ENCODE measurements at places on chromosomes 12 and 14.

DNA sequence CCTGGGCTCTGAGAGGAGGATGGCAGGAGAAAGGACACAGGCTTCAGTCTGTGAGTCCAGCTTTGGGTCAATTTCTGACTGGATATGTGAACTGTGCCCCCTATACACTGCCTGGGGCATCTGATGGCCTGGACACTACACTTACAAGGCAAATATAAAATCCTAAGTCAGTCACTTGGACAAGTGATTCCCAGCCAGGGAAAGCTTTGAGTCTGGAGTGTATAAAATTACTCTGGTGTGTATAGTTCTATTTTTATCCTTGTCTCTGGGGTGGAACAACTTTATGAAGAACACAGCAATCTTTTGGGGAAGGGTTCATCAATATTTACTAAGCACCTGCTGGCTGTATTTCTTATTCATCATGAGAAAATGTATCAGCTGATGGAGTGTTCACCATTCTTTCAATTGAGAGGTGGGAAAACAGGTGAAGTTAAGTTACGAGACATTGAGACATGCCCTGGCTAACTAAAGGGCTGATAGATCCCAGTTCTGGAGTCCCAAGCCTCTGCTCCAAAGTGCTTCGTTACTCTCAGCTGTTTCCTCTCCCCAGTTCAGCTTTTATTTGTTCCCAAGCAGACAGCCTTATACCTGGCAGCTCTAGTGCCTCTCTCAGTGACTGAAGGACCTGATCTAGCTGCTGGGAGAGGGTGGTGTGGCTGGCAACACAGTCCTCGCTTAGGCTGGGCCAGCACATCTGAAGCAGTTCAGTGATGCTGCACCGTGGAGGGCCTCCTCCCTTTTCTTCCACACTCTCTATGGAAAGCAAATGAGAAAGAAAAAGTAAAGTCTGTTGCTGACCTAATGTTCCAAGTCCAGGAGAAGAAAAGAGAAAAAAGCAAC is 30.9 kb downstream of the ZFYVE26 start:
- no peak for DNase-seq

DNA sequence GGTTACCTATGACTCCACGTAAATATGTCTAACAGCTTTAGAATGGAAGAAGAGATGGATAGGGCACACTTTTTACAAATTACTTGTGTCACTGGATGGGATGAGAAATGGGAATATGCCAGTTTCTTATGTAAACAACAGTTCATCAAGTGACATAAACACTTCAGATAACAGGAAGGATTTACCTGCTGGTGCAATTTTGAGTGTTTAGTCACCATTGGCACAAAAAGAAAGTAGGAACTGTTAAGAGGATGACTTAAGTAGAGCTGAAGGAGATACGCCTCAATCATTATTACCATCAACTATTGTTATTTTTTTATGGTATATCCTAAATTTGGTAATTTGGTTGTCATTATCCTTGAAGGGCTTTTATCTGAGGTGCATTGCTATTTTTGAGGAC is 83.2 kb downstream of the RMST start:
- no peak for DNase-seq

DNA sequence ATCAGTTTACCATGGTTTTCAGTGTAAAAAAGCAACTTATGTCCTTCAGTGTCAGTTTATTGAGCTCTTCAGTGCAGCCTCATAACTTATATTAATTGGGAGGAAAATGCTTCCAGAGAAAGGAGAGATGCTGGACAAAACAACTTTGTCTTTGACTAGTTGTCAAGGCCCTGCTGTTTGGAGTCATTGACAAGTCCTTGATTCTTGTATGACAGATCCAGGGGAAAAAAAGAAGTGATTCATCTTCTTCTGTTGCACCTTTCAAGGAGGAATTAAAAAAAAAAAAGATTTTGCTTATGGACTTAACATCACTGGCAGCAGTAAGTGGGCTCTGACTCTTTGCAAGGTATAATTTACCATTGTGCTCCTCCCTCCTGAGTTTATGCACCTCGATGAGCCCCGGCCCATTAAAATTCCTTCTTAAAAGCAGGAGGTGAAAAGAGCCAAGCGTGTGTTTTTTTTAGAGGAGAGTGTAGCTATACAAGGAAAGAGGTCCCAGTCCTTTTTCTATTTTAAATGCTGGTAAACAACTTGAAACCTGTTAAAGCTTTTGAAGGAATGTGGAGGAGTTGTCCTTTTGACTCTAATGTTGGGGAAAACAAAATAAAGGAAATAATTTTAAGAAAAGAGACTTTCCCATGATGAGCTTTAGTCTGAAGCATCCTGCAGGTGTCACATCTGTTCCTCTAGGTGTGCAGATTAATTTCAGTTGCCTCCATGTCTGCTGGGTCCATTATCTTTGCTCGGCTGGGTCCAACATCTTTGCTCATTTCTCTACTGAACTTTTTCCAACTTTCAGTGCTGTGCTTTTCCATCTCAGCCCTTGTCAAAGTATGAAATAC is 431.6 kb downstream of the RAD51B start:
- no peak for DNase-seq

- DNase-seq, result no peak
Measured at GRCh38 chr12:54857406-54857805, 3.1 kb downstream of the MUCL1 start.

DNA sequence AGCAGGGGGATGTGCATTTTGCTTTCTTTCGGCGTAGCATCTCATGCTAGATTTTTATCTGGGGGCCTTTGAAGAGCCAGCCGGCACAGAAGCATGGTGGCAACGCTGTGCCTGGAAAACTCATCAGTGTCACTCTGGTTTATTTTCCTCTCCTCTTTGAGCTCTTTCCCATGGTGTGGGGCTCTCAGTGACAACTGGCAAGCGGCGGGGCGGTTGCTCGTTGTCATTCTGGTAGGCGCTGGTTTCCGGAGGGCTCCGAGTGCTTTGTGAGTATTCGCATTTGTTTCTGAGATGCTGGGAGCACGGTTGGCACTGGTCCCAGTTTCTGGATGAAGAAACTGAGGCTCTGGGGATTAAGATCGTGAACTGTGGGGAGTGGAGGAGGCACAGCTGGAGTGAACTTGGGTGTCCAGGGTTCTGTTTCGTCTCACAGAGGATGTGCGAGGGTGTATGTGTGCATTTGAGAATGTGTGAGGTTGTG is 23.3 kb downstream of the TPCN1 start:
- DNase-seq, result no peak

DNA sequence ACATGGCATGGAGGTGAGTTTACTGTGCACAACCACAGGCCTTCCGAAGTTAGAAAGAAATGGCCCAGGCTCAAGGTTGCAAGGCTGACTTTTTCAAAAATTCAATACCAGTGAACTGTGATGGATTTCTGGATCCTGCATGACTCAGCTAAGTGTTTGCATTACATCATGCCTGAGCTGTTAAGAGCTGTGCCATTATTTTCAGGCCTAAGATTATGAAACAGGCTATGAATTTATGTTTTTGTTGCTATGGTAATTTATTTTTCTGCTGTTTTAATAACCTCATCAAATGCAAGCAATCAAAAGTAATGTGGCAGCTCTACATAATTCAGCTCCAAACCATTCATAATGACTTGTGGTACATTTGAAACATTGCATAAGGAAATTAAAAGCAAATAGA is 457.7 kb upstream of the TMEM132C start:
- no peak for DNase-seq

DNA sequence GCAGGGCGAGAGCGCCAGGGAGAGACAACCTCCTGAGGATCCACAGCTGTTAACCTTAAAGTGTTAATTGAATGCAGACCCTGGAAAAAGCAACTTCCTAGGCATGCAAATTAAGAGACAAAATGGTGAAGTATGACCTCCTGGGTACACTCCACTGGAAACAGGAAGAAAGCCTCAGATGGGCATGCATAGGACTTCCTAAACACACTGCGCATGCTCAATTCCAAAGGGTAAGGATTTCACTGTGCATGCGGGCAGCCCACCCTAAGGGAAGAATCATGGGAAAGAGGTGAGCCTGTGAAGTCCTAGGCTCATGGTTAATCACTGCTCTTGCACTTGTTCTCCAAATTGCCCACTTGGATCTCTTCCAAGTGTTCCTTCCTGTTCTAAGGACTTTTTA is 80.5 kb upstream of the CAPRIN2 start:
- no peak for DNase-seq

DNA sequence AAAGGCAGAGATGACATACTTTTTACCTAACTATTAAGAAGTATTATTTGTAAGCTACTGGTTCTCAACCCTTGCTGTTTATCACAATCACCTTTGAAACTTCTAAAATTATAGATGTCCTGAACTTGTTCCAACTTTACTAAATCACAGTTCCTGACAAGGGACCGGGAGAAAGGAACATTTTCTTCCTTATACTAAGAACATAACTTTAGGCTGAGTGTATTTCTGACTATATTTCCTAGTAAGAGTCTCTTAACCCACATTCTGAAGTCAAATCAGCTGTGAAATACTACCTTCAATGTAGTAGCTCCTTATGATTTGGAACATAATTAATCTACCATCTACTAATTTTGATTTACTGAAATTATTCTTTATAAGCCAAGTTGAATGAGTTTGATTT is 80.2 kb downstream of the BAZ1A start:
- DNase-seq, result no peak

GRCh38 chr14:67837011-67837624 is 17.5 kb downstream of the RAD51B start:
- DNase-seq, result peak; percentile 26

- DNase-seq, result no peak
Measured at GRCh38 chr12:43882578-43883178, 46.8 kb downstream of the TMEM117 start.

DNA sequence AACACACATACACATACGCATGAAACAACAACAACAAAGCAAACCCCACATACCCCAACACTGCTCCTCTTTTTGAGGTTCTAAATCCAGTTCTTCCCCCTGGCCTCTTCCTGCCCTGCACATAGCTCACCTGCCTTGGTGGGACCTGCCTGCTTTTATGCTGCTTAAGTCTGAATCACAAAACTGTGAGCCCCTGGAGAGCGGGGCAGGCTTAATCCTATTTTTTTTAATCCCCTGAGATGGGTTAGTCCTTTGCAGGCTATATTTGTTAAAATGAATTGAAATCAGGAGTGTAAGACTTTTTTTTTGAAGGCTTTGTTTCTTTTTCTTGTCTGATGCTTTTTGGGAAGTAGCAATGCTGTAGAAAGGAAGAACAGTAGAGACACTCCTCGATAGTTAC is 84.6 kb upstream of the MAX start:
- no peak for DNase-seq

DNA sequence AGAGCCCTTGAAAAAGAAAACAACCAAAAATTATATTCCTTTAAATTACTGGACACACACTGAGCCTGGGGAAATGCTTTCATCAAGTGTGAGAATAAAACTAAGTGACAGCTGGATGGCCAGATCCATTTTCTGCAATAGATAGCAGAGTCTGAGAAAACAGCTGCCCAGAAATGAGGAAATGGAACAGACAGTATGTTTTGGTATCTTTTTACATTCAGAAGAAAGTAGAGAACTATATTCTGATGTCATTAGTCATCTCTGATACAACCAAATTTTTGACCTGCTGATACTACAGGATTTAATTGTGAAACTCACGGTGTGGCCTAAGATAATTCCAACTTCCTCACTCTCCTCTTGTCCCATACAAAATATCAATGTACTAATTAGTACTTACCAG is 78.2 kb downstream of the HMGA2 start:
- no peak for DNase-seq

GRCh38 chr12:46217541-46218321 is 51.1 kb downstream of the SLC38A1 start:
- DNase-seq, result peak; percentile 38

- no peak for DNase-seq
Measured at GRCh38 chr12:127607146-127607725, 659.7 kb upstream of the TMEM132C start.

GRCh38 chr14:35999294-35999693 is 173.2 kb downstream of the BRMS1L start:
- no peak for DNase-seq

DNA sequence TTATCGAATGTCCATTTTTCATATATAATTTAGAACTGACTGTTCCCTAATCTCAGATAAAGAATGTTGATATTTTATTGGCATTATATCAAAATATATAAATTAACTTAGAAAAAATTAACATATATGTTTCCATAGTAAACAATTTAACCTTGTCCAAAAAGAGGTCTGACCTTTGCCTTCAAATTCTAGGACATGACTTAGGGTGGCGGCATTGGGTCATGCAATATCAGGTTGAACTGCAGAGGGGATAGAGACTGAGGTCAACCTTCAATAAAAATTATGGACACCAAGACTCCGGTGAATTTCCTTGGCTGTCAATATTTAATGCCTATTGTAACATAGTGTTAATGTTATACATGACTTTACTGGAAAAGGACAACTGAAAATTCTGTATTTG is 199.8 kb downstream of the RPL10L start:
- no peak for DNase-seq

- no peak for DNase-seq
Measured at GRCh38 chr14:50823762-50824636, 7.0 kb downstream of the NIN start.

GRCh38 chr12:28603801-28604200 is 413.5 kb downstream of the CCDC91 start:
- no peak for DNase-seq

DNA sequence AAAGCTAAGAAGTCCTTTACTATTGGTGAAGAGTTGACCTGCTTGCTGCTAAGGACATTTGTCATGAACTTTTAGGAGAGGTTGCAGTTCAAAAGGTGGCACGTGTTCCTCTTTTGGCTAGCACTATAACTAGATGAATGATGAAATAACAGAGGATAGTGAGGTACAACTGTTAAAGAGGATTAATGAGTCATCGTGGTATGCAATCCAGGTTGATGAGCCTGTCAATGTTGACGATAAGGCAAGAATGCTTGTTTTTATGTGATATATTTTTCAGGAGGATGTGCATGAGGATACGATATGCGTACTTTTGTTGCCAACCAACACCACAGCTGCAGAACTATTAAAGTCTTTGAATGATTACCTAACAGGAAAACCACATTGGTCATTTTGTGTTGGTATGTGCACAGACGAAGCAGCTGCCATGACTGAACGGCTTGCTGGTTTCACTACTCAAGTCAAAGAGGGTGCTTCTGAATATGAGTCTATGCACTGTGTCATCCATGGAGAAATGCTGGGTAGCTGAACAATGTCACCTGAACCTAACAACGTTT is 10.6 kb downstream of the CEP128 start:
- no peak for DNase-seq

DNA sequence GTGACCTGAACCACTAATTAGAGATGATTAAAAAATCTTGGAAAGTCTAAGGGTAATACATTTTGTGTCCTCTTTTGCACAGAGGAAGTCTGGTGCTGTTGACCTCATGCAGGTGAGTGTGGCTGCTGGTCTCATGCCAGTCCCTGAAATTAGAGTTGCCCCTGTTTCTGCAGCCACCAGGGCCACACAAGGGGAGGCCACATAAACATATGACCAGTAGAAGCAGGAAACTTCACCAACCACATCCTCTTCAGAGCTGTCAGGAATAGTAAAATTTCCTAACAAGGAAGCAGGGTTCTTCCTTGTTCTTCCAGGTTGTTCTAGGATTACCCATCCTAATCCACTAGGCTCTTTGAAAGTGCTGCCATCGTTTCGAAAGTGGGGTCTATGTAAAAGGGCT is 28.3 kb downstream of the PSMA6 start:
- DNase-seq, result no peak

DNA sequence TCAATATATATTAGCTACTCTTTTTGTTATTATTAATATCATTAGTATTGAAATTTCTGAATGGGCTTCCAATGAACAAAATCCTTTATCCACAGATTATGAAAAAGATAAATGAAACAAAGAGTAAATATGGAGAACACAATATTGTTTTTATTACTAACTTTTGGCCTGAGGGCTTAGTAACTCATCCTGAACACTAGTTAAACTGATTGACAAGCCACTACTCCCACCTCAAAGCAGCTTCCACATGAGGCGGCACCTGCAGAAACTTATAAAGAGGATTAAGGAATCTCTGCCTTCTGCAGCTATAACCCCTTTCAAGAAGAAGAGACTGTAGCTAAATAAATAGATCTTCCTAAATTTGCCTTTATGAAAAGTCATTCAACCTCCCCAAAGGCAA is 187.6 kb upstream of the ALG10 start:
- DNase-seq, result no peak

Data from stimulated activated CD8-positive, alpha-beta memory T cell treated with anti-CD3 and anti-CD28 coated beads, Interleukin-2, amount 100 ng/mL, for 1 hour (primary cell).